Fibroblast of the aortic adventitia (primary cell): ENCODE measurements at places on chromosomes 1 and 21. TPM values are rescaled to one million over a fixed set of nuclear protein-coding genes. Genes with fewer than 3 reads are reported as not detected.

Gene SPATA21
- not detected in 2 replicates for total RNA-seq

Gene ERVH48-1
- total RNA-seq, result 0.74 TPM in 1 of 2 replicates, not detected in the other

Gene CHRM3
- total RNA-seq, result 0.09 TPM in 1 of 2 replicates, not detected in the other

Gene GSTM5
- 6.1 and 13.0 TPM in 2 replicates for total RNA-seq

Gene EPHA10
- total RNA-seq, result not detected in 2 replicates

Gene NAV1
- total RNA-seq, result 29.8 and 136 TPM in 2 replicates

Gene LCE1D
- total RNA-seq, result not detected in 2 replicates

Gene DCST1
- not detected in 2 replicates for total RNA-seq

Gene TTC34
- 0.27 and 0.41 TPM in 2 replicates for total RNA-seq

Gene ARMH1
- 0.41 and 1.7 TPM in 2 replicates for total RNA-seq

Gene TMEM63A
- total RNA-seq, result 21.4 and 26.4 TPM in 2 replicates

Gene JMJD4
- total RNA-seq, result 13.4 and 26.8 TPM in 2 replicates

Gene CLEC20A
- total RNA-seq, result not detected in 2 replicates

Gene NEGR1
- 1.1 and 20.7 TPM in 2 replicates for total RNA-seq

Gene KDM5B
- 56.4 and 117 TPM in 2 replicates for total RNA-seq

Gene RGS13
- not detected in 2 replicates for total RNA-seq

Gene TRAF3IP3
- 0.65 TPM in 1 of 2 replicates, not detected in the other for total RNA-seq

Gene SPRR2G
- total RNA-seq, result not detected in 2 replicates

Gene ZFP69
- 1.7 and 3.4 TPM in 2 replicates for total RNA-seq

Gene LRRC7
- 0.09 TPM in 1 of 2 replicates, not detected in the other for total RNA-seq

Gene TNFRSF4
- 0.65 TPM in 1 of 2 replicates, not detected in the other for total RNA-seq

Gene TNFSF18
- total RNA-seq, result 0.09 and 0.65 TPM in 2 replicates

Gene TRIM63
- total RNA-seq, result 0.09 and 1.5 TPM in 2 replicates

Gene SOX13
- 3.3 and 5.1 TPM in 2 replicates for total RNA-seq

Gene PTAFR
- total RNA-seq, result under 0.01 and 0.65 TPM in 2 replicates

Gene ST6GALNAC5
- total RNA-seq, result 0.09 TPM in 1 of 2 replicates, not detected in the other

Gene C1orf141
- total RNA-seq, result 0.65 TPM in 1 of 2 replicates, not detected in the other

Gene KRTAP20-2
- not detected in 2 replicates for total RNA-seq

Gene HAPLN2
- total RNA-seq, result not detected in 2 replicates

Gene NLRP3
- under 0.01 TPM in 1 of 2 replicates, not detected in the other for total RNA-seq
